ENCODE measurements at places on chromosomes 12 and 14. TPM values are rescaled to one million over a fixed set of nuclear protein-coding genes. Genes with fewer than 3 reads are reported as not detected.

The KRT73 gene
- not detected for total RNA-seq

- H3K27me3 ChIP-seq, result no peaks in the 10 kb centered on the region
- H3K36me3 ChIP-seq, result no peaks in the 10 kb centered on the region
- peak overlapping the region; percentile 84 for H3K27ac ChIP-seq
These were observed 69.5 kb downstream of the CLMN start for GRCh38 chr14:95250140-95250769.

- no peak overlapping the region for H3K27ac ChIP-seq
- no peak overlapping the region for H3K4me3 ChIP-seq
- H3K4me1 ChIP-seq, result no peaks in the 10 kb centered on the region
- no peaks in the 10 kb centered on the region for H3K27me3 ChIP-seq
- no peaks in the 10 kb centered on the region for H3K36me3 ChIP-seq
These were observed 114.3 kb upstream of the CAND1 start for GRCh38 chr12:67154901-67155300.

GRCh38 chr14:20820063-20820904 lies 17.6 kb upstream of the RNASE1 start:
- no peak for DNase-seq
- no peaks in the 10 kb centered on the region for H3K36me3 ChIP-seq
- H3K27me3 ChIP-seq, result no peaks in the 10 kb centered on the region

The VTI1B gene
- total RNA-seq, result 41.2 TPM

DNA sequence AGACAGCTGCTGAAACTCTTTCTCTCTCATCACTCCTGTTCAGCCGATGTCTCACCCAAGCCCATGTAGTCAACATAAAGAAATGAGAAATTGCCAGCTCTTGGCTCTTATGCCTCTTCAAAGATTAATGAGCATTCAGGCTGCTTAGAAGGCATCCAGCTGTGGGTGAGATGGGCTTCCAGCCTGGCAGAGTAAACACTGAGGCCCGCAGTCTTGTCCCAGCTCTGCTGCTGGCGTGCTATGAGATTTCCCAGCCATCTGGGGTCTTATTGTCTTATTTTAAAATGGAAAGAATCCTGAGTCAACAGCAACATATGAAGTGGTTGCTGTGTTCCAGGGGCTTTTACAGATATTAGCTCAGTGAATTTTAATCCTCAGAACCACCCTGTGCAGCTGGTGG lies 12.6 kb downstream of the RXYLT1 start:
- H3K27ac ChIP-seq, result no peak overlapping the region
- no peaks in the 10 kb centered on the region for H3K27me3 ChIP-seq
- DNase-seq, result no peak
- no peak overlapping the region for H3K4me3 ChIP-seq

GRCh38 chr12:6944381-6945186 lies 762 bp downstream of the C12orf57 start:
- peak overlapping the region; percentile 54 for H3K4me3 ChIP-seq
- H3K27me3 ChIP-seq, result no peaks in the 10 kb centered on the region
- H3K36me3 ChIP-seq, result no peaks in the 10 kb centered on the region
- peaks cover 40% of the 10 kb centered on the region for H3K4me1 ChIP-seq

DNA sequence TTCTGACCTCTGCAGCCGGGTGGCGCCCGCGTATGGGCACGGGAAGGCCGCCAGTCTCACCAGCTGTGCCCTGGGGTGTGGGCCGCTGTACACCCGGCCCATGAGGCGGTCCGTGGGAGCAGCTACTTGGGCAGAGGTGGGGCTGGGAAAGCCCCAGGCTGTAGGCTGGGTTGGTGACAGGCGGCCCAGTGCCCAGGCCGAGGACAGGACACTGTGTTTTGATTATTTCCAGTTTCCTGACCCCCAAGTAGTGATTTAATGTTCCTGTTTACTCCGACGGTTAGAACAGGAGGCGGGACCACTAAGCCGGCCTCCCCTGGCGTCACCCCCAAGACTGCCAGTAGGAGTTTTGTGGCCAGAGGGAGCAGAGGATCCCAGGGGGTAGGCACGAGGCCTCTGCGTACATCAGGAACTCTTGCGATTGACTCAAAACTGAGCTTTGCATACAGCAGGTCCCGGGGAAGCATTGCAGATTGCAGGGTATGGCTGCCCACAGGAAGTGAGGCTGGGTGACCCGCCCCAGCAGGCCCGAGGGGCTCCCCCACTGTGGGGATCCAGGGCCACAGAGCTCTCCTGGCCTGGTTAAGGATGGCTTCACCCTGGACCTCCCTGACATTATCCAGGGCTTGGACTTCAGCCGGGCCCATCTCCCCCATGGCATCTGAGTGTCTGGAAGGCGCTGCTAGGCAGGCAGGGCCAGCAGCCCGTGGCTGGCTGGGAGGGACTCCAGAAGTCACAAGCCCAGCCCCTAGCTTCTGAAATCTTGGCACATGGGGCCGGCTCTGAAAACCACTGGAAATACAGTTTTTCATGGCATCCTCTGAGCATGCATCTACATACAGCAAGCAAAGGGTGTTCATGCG lies 42.5 kb upstream of the DIO3 start:
- H3K36me3 ChIP-seq, result no peaks in the 10 kb centered on the region
- no peak overlapping the region for H3K4me3 ChIP-seq
- peak; percentile 78 for DNase-seq
- H3K27me3 ChIP-seq, result no peaks in the 10 kb centered on the region
- peaks cover 20% of the 10 kb centered on the region for H3K4me1 ChIP-seq

The LARP4 gene
- total RNA-seq, result 21.5 TPM

The MED6 gene
- 22.4 TPM for total RNA-seq

The POTEG gene
- total RNA-seq, result not detected

- no peaks in the 10 kb centered on the region for H3K36me3 ChIP-seq
- H3K27ac ChIP-seq, result no peak overlapping the region
- H3K4me3 ChIP-seq, result no peak overlapping the region
- no peak for DNase-seq
- no peaks in the 10 kb centered on the region for H3K4me1 ChIP-seq
- no peaks in the 10 kb centered on the region for H3K27me3 ChIP-seq
These were observed 29.5 kb downstream of the PHETA1 start for GRCh38 chr12:111339321-111339938.

DNA sequence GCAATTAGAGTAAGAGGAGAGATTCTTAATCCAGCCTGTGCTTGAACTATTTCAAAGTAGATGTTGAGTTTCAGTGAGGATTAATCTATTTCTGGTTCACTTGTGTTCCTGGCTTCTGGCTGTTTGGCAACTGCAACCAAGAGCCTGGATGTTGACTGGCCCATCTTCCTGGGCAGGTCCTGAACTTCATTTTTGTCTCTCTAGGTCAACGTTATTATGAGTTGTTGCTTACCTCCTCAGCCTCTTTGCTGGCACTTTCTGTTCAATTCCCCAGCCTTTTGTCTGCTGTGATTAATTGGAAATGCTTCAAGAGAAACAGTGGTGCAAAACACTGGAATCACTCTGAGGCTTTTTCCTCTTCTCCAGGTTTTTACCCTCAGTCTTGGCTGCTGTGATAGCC lies 56.8 kb downstream of the TMEM132D start:
- no peak overlapping the region for H3K4me3 ChIP-seq
- H3K27ac ChIP-seq, result no peak overlapping the region
- no peaks in the 10 kb centered on the region for H3K27me3 ChIP-seq

DNA sequence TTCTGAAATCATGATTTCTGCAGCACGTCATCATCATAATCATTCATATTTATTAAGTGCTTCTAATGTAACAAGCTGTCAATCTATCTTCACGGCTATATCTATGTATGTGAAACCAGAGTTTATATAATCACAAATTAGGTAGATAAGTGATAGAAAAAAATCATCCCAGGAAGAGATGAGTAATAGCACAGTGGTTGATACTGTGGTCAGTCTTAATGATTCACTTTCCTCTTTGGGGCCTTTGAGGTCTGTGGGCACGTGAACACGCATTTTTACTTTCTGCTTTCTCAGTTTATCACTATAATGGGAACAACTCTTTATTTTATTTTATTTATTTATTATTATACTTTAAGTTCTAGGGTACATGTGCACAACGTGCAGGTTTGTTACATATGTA lies 265.9 kb upstream of the NOVA1 start:
- DNase-seq, result no peak
- H3K27me3 ChIP-seq, result no peaks in the 10 kb centered on the region
- H3K4me3 ChIP-seq, result no peak overlapping the region
- no peaks in the 10 kb centered on the region for H3K36me3 ChIP-seq
- H3K4me1 ChIP-seq, result no peaks in the 10 kb centered on the region

The CCDC175 gene
- not detected for total RNA-seq

The P2RX2 gene
- total RNA-seq, result not detected

GRCh38 chr12:57456145-57456700 lies 1.1 kb downstream of the INHBE start:
- DNase-seq, result peak; percentile 67
- H3K36me3 ChIP-seq, result no peaks in the 10 kb centered on the region
- H3K27ac ChIP-seq, result no peak overlapping the region
- H3K4me1 ChIP-seq, result peaks cover 18% of the 10 kb centered on the region
- H3K27me3 ChIP-seq, result no peaks in the 10 kb centered on the region

DNA sequence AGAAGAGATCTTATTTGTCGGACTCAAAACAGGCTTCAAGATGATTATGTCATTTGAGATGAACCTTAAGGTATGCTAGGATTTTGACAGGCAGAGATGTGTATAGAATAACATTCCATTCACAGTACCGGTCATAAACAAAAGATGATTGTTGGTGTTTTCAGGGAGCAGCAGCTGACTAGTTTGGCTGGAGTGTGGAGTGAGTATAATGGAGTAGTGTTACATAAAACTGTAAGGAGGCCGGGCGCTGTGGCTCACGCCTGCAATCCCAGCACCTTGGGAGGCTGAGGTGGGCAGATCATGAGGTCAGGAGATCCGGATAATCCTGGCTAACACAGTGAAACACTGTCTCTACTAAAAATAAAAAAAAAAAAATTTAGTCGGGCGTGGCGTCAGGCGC lies 23.9 kb downstream of the SERPINA10 start:
- no peak overlapping the region for H3K4me3 ChIP-seq
- no peak for DNase-seq
- H3K27me3 ChIP-seq, result no peaks in the 10 kb centered on the region
- H3K36me3 ChIP-seq, result no peaks in the 10 kb centered on the region
- no peaks in the 10 kb centered on the region for H3K4me1 ChIP-seq
- H3K27ac ChIP-seq, result no peak overlapping the region

The LMO3 gene
- total RNA-seq, result 46.2 TPM

- H3K4me3 ChIP-seq, result no peak overlapping the region
- no peaks in the 10 kb centered on the region for H3K27me3 ChIP-seq
- DNase-seq, result no peak
- H3K27ac ChIP-seq, result no peak overlapping the region
- H3K4me1 ChIP-seq, result no peaks in the 10 kb centered on the region
- no peaks in the 10 kb centered on the region for H3K36me3 ChIP-seq
These were observed 29.9 kb downstream of the CLEC2D start for GRCh38 chr12:9699269-9699897.

GRCh38 chr12:8658346-8658745 lies 4.3 kb downstream of the MFAP5 start:
- H3K4me3 ChIP-seq, result no peak overlapping the region
- H3K27me3 ChIP-seq, result no peaks in the 10 kb centered on the region
- no peak for DNase-seq
- no peak overlapping the region for H3K27ac ChIP-seq
- no peaks in the 10 kb centered on the region for H3K36me3 ChIP-seq

DNA sequence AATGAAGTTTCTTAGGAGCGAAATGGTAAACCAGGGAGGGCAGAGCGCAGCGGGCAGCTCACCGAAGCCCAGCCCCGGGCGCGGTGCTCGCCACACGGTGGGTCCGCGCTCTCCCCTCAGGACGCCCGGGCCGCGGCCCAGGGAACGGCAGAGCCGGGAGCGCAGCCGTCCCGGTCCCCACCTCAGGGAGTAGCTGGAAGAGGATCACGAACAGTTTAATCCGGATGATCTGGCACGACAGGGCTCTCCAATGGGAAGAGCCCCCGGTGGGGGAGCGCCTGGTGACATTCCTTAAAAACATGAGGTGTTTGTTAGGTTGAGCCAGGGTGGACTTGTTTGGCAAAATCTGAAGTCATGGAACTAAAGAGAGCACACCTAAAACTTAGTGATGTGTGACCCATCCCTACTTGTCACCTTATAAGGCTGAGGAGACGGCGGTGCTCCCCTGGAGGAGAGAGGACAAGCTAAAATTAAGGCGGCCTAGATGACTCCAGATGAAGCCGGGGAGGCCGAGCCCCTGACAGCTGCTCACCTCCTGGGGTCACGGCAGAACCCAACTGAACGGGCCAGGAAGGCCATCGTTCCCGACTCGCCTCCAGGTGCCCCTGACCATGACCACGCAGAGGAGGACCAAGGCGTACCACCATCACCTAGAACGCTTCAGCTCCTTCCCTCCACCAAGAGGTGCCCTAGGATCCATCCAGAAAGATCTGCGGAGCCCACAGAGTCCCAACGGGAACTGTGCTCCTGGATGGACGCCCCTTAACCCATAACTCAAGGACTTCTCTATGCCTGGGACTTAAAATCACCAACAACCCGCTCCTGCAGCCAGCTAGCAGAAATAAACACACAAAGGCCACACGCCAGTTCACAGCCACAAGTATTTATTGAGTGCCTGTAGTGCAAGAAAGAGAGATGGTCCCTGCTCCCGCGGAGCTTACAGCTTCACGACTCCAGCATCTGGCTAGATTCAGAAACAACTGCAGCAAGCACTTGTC lies 866 bp upstream of the PITPNM2 start:
- no peaks in the 10 kb centered on the region for H3K27me3 ChIP-seq
- DNase-seq, result no peak
- peak overlapping the region; percentile 73 for H3K4me3 ChIP-seq
- H3K36me3 ChIP-seq, result no peaks in the 10 kb centered on the region
- peak overlapping the region; percentile 79 for H3K27ac ChIP-seq
- H3K4me1 ChIP-seq, result peaks cover 26% of the 10 kb centered on the region

The LRP1-AS gene
- not detected for total RNA-seq

The P2RX7 gene
- total RNA-seq, result 1.6 TPM

GRCh38 chr12:15532364-15532977 lies 210.2 kb downstream of the PTPRO start:
- no peak for DNase-seq
- H3K36me3 ChIP-seq, result no peaks in the 10 kb centered on the region
- no peak overlapping the region for H3K27ac ChIP-seq
- H3K4me1 ChIP-seq, result no peaks in the 10 kb centered on the region

GRCh38 chr12:121214855-121215745 lies 5.2 kb downstream of the P2RX4 start:
- peak overlapping the region; percentile 71 for H3K27ac ChIP-seq
- no peaks in the 10 kb centered on the region for H3K36me3 ChIP-seq
- no peak overlapping the region for H3K4me3 ChIP-seq

GRCh38 chr14:39395555-39396254 lies 36.5 kb downstream of the FBXO33 start:
- no peak overlapping the region for H3K4me3 ChIP-seq
- no peak for DNase-seq
- H3K36me3 ChIP-seq, result no peaks in the 10 kb centered on the region

The SDR9C7 gene
- not detected for total RNA-seq

The ARID2 gene
- 19.1 TPM for total RNA-seq

DNA sequence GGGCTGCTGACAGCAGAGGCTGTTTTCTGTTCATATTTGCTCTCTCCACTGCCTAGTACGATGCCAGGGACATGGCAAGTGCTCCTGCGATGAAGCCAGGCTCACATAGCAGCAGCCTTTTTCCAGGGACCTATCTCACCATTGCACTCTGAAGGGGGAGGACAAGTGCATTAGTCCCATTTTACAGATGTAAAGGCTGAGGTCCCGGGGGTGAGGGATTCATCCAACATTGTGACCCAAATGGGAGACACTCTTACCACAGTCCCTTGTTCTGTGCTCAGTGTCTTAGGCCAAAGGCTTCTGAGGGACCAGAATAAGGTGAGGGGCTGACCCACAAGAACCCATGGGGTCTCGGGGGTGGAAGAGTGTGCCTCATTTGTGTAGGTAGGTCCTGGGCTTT lies 21.6 kb upstream of the ESRRB start:
- DNase-seq, result no peak
- no peaks in the 10 kb centered on the region for H3K27me3 ChIP-seq
- no peak overlapping the region for H3K27ac ChIP-seq
- H3K4me3 ChIP-seq, result no peak overlapping the region

The NFE2 gene
- 0.26 TPM for total RNA-seq

The TMEM119 gene
- 5.9 TPM for total RNA-seq

The SCN8A gene
- 4.9 TPM for total RNA-seq

Data from body of pancreas (tissue), 4 donors.